H1 (cell line): ENCODE measurements at places on chromosomes 3 and 15. TPM values are rescaled to one million over a fixed set of nuclear protein-coding genes. Genes with fewer than 3 reads are reported as not detected.

The RHCG gene
- 0.46 TPM in 1 of 2 replicates, not detected in the other for total RNA-seq

DNA sequence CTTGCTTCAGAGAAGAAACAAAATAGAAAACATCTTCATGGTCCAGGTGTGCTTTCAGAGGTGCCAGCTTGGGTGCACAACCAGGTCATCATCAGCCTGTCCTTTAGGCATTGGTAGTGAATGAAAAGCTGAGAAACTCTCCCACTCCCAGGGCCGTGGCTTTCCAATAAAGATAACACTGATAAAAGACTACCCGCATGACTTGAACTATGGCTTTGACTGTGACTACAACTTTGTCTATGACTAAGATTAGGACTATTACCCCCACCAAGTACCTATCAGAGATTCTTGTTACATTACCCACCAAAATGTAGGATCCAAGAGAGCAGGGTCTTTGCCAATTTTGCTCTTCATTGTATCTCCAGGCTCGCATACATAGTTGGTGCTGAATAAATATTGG is 115.2 kb downstream of the EDEM1 start:
- no peak for DNase-seq
- no peak overlapping the region for H3K4me3 ChIP-seq
- no peaks in the 10 kb centered on the region for H3K36me3 ChIP-seq
- H3K27me3 ChIP-seq, result no peaks in the 10 kb centered on the region

DNA sequence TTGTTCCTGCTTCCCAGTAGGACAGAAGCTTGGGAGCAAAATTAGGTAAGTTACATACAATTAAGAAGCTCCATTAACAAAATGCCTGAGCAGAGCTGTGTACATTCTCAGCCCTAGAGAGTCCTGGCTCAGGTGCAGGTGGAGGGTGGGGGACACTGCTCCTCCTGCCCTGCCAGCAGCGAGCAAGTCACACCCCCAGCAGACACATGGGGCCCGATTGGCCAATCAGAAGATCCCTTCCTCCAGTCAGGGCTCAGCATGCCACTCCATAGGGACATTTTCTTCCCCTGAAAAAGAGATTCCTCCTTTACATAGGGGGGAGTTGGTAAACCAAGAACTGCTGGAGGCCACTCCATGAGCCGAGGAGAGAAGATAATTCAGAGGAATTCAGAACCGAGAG is 62.1 kb downstream of the PLXNA1 start:
- no peak overlapping the region for H3K27ac ChIP-seq
- peak overlapping the region; percentile 2; the same call in 1 of the 2 replicates for H3K4me3 ChIP-seq
- peaks cover 9% of the 10 kb centered on the region for H3K4me1 ChIP-seq
- DNase-seq, result no peak
- H3K36me3 ChIP-seq, result no peaks in the 10 kb centered on the region

DNA sequence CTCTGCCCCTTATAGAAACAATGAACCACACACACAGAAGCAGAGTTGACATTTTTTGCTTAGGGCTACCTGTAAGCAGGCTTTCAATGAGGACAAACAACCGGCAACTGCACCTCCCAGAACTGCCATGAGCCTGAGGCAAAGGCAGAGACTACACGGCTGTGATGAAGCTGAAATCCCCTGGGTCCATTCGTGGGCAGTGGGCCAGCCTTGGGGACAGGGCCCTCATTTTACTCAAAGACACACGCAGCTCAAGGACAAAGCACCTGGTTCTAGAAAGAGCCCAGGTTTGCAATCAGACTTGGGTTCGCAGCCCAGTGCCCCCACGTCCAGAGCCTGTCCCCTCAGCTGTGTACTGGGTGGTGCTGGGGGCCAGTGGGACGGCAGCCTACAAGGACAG is 17.9 kb downstream of the FAM174B start:
- no peak for DNase-seq
- no peaks in the 10 kb centered on the region for H3K36me3 ChIP-seq
- H3K4me3 ChIP-seq, result no peak overlapping the region
- H3K4me1 ChIP-seq, result peaks cover 9% of the 10 kb centered on the region; the same call in 1 of the 2 replicates
- no peaks in the 10 kb centered on the region for H3K27me3 ChIP-seq
- no peak overlapping the region for H3K27ac ChIP-seq

DNA sequence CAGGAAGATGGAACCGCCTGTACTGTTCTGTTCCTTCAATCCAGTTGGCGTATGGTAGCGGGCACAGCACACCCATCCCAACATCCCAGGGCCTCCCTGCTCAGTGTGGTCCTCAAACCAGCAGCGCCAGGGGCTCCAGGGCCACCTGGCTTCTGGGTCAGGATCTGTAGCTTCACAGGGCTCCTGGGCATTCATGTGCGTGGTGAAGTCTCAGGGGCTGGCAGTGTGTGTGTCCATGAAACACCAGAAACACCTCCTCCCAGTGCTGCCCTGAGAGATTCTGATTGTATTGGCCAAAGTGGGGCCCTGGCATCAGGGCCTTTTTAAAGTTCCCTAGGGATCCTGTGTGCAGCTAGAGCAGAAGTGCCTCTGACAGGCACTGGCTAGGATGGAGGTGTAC is 42.1 kb downstream of the ABTB1 start:
- no peak for DNase-seq
- H3K4me1 ChIP-seq, result no peaks in the 10 kb centered on the region
- no peaks in the 10 kb centered on the region for H3K27me3 ChIP-seq
- no peak overlapping the region for H3K27ac ChIP-seq
- no peak overlapping the region for H3K4me3 ChIP-seq
